ENCODE measurements at places on chromosomes 2 and 18.

DNA sequence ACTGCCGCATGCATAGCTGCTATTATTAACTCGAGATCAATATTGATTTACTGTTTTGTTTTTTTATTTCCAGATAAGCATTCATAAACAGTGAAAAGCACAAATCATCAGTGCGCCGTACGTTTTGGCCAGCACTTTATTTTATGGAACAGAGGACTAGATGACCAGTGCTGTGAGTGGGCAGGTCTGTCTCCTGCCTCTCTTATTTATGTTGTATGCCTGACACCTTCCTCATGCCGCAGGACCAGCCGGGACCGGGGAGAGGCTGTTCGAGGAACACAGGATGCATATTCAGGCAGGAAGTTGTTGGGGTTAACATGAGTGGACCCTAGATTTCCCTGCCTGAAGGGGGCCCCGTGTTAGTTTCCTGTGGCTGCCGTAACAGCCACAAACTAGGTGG lies 72.6 kb downstream of the AGAP1 start:
- DNase-seq = no peak
- H3K4me1 ChIP-seq = peaks cover 15% of the 10 kb centered on the region
- H3K4me3 ChIP-seq = no peak overlapping the region
- H3K36me3 ChIP-seq = no peaks in the 10 kb centered on the region
- H3K27ac ChIP-seq = no peak overlapping the region

DNA sequence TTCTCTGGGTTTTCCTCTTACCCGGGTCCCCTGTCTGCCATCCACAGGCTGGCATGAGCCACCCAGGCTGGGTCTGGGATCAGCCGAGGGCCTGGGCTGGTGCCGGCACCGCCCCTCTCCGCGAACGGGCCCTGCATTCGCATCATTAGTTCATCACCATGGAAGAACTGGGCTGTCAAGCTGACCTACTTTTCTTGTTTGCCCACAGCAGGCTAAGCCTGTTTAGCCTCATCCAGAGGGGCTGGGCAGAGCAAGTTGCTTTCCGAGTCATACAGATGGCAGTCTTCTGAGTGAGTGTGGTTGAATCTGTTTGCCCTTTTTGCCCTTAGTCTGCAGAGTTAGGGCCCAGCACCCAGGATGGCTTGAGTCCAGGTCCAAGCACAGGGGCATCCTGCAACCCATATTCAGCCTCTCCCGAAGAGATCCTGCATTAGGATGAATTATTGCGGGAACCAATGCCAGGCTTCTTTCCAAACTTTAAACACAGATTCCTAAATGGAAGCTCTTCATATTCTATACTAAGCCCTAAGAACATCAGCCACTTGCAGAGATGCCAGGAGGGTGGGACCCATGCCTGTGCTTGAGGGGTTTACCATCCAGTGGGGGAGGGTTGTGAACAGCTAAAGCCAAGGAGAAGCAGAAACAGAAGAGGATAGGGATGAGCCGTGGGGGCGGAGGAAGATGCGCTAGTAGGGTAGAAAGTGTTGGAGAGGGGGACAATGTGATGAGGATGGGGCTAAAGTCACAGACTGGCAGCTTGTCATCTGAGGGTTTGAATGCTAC lies 68.0 kb downstream of the NPAS2 start:
- H3K4me3 ChIP-seq = no peak overlapping the region
- no peak overlapping the region for H3K27ac ChIP-seq
- no peaks in the 10 kb centered on the region for H3K4me1 ChIP-seq

DNA sequence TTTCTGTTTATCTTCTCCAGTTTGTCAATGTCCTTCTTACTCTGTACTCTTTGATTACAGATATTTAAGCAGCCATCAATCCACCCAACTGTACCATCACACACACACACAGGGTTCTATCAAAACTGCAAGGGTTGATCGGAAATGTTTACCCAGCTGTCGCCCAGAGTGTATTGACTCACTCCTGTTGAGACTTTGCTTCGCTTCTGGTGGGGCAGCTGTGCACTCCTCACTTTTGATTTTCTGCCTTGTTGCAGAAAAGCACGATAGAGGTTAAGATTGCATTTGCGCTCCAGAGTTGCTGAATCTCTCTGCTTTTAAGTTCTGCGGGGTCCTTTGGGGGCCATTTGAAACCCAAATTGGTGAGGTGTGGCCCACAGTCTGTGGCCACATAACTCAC lies 216.2 kb downstream of the SETBP1 start:
- DNase-seq = no peak
- no peaks in the 10 kb centered on the region for H3K36me3 ChIP-seq
- H3K4me1 ChIP-seq = peaks cover 29% of the 10 kb centered on the region
- no peak overlapping the region for H3K27ac ChIP-seq

- no peak for DNase-seq
- H3K4me1 ChIP-seq = peaks cover 34% of the 10 kb centered on the region
- no peaks in the 10 kb centered on the region for H3K27me3 ChIP-seq
- no peak overlapping the region for H3K4me3 ChIP-seq
- H3K36me3 ChIP-seq = peaks cover 3% of the 10 kb centered on the region
- H3K27ac ChIP-seq = no peak overlapping the region
Observed at GRCh38 chr2:11237122-11237521, 81.9 kb downstream of the SLC66A3 start.

DNA sequence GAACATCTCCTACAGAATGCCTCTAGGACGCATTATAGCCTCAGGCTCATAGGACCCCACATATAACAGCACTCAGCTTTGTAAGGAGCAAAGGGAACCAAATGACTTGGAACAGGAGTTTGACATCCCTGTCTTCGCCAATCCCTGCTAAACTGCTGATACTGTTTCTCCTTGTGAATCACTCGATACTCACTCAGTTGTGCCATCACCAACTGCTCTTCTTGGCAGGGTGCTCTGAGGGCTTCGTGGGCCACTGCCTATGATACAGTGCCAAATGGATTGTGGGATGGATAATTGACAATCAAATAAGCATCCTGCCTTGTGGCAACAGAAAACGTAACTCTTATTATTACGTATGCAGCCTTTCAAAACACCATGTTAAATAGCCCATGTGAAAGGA lies 396.3 kb downstream of the RIT2 start:
- H3K4me1 ChIP-seq = no peaks in the 10 kb centered on the region
- no peak overlapping the region for H3K27ac ChIP-seq
- no peaks in the 10 kb centered on the region for H3K27me3 ChIP-seq
- no peaks in the 10 kb centered on the region for H3K36me3 ChIP-seq
- no peak for DNase-seq

DNA sequence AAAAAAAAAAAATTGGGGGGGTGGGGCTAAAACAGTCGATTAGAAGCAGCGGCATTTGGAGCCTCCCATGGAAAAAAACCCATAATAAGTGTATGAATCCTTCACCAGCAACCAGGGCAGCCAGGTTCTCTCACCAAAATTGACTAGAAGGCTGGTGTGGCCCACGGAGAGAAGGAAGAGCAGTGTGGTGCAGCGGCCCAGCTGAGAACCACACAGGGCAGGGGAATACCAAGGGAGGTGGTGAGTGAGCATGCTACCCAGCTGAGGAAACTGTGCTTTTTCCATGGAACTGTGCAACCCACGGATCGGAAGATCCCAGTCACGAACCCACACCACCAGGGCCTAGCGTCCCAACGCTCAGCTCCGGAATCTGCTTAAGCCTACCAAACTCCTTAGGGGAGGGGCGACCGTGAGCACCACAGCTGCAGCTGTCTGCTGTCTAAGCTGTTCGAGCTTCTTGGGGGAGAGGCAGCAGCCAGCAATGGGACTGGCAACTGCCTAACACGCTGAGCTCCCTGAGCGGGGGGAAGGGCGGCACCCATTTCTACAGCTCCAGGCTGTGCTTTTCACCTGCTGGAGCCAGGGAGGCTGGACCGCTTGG lies 1037.2 kb upstream of the ACVR2A start:
- H3K4me3 ChIP-seq = no peak overlapping the region
- DNase-seq = no peak
- H3K27ac ChIP-seq = no peak overlapping the region
- H3K4me1 ChIP-seq = no peaks in the 10 kb centered on the region

GRCh38 chr2:220417503-220417902 lies 790.1 kb downstream of the SLC4A3 start:
- no peak overlapping the region for H3K27ac ChIP-seq
- H3K36me3 ChIP-seq = no peaks in the 10 kb centered on the region
- no peaks in the 10 kb centered on the region for H3K4me1 ChIP-seq

DNA sequence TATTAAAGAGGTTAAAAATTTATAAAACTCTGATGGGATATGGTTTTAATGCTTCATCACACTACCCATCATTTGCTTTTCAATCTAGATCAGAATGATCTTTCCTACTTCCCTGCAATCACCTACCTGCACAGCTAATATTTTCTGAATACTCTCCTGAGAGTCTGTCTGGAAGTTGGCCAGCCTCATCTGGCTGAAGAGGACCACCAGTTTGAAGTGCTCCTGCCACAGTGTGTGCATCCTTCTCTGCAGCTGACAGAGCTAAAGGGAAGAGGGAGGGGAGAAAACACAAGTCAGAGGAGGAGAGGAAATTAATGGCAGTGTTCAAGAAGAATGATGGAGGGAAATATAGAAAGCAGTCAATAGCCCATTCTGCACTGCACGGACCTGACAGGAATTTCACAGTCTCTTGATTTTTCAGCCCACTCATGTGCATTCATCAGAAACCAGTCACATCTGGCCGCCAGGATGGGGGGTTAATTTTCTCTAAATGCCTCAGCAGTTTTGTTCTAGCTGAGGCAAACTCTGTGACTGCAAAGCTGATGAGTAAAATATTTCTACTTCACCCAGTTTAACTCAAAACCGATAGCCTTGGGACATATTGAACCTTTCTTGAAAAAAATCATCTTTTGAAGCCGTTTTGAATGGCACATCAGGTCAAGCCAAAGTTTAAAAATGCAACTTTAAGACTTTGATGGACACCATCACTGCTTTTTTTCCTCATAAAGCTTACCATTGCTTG lies 201.8 kb upstream of the KLHL14 start:
- no peak overlapping the region for H3K27ac ChIP-seq
- H3K36me3 ChIP-seq = no peaks in the 10 kb centered on the region

All from effector memory CD8-positive, alpha-beta T cell (primary cell).